ENCODE measurements at places on chromosomes 5 and 9. TPM values are rescaled to one million over a fixed set of nuclear protein-coding genes. Genes with fewer than 3 reads are reported as not detected.

The FAM153A gene
- not detected for total RNA-seq

The FAT2 gene
- 180 TPM for total RNA-seq

The UGT3A1 gene
- total RNA-seq, result not detected

The EGFL7 gene
- total RNA-seq, result 28.8 TPM

The NUTM2G gene
- total RNA-seq, result not detected

The TAF1L gene
- total RNA-seq, result not detected

The CCDC171 gene
- total RNA-seq, result 0.49 TPM

The BNIP1 gene
- total RNA-seq, result 15.0 TPM

The CATSPER3 gene
- not detected for total RNA-seq

The CDX1 gene
- total RNA-seq, result not detected

The DBH gene
- not detected for total RNA-seq

The GLRA1 gene
- not detected for total RNA-seq

The PRRC2B gene
- total RNA-seq, result 82.3 TPM

The PCDHA5 gene
- not detected for total RNA-seq

The NEUROG1 gene
- not detected for total RNA-seq

The ENHO gene
- not detected for total RNA-seq

The GPR150 gene
- total RNA-seq, result not detected

The GPR21 gene
- total RNA-seq, result 0.28 TPM

The VLDLR gene
- total RNA-seq, result 11.8 TPM

The PDE6A gene
- not detected for total RNA-seq
